Suprapubic skin (tissue), 4 donors: ENCODE measurements at places on chromosomes 4 and X. TPM values are rescaled to one million over a fixed set of nuclear protein-coding genes. Genes with fewer than 3 reads are reported as not detected.

Gene UGT2B11
- total RNA-seq = 0.49 TPM

Gene XAGE2
- not detected for total RNA-seq

Gene HPSE
- 4.8 TPM for total RNA-seq

Gene MAPK10
- 3.3 TPM for total RNA-seq

Gene TMEM175
- 67.3 TPM for total RNA-seq

Gene PPARGC1A
- 10.5 TPM for total RNA-seq

Gene STPG2
- 0.26 TPM for total RNA-seq

Gene SPOCK3
- total RNA-seq = not detected

Gene UGT2B10
- not detected for total RNA-seq

GRCh38 chr4:2320152-2320551, 58.2 kb upstream of the MXD4 start:
- no peak for DNase-seq

DNA sequence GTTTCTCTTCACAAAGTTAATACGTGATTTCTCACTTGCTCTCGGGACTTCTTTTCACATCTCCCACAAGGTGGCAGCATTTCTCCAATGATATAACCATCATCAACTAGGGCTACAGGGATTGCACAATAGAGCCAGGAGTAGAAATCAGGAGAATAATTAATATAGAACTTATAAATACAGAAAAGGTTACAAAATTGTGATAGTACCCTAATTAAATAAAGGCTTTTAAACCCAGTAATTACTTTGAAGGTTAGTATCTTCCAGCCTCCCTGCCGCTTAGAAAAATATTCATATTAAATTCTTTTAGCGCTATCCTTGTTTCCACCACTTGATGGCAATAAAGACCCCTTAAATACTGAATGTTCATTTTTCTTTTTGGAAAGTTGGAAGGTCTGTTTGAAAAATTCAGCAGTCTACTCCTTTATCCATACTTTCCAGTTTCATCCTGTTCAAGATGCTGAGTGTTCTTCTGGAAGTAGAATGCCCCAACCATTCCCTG, 65.8 kb downstream of the RASGEF1B start:
- DNase-seq = no peak

GRCh38 chrX:147850875-147851274, 60.8 kb upstream of the FMR1 start:
- DNase-seq = no peak

DNA sequence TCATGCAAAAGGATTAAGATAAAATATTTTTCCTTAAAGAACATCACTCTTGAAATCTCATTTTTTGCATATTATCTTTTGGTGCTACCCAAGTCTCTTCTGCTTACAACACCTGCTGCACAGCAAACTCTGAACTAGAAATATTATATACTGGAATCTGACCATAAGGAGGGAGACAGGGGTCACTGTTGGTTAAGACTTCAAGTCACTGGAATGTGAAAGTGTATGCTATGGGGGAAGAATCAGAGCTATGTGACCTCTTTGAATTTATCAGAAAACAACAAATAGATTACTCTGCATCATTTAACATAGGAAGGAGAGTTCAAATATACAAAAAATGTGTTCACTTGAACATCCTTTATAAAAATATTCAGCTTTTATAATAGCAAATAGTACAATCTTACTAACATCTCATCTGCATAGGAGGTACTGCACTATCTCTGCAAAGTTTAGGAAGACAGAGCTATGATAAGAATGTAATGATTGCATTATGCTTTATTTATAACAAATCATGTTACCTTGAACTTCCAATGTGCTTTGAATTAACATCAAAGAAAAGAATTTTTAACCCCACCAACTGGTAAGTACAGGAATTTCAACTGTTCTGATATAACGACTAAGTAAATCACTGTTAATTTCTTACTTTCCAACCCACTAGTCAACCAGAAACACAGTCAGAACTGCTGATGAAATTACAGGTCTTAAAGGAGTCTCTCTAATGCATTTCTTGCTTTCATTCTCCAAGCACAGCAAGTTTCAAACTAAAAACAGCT, 69.8 kb downstream of the ZNF827 start:
- DNase-seq = no peak

DNA sequence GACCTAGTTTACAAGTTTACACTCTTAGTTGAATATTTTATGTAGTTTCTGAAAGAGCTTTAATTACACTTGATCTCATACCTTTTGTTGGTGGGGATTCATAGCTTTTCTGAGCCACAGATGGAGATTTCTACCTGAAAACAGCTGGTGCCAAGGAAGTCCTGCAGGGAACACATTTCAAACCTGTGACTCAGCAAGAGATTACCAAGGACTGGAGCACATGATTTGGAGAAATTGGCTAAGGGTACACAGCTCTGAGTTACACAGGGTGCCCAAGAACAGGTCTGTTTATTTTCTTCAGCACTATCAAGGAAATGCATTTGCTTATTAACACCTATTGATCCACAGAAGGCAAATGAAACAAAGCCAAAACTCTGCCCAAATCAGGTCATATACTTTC, 691.5 kb downstream of the KCTD8 start:
- no peak for DNase-seq

- DNase-seq = no peak
These were observed 41.9 kb downstream of the FBXW7 start for GRCh38 chr4:152494020-152494419.

DNA sequence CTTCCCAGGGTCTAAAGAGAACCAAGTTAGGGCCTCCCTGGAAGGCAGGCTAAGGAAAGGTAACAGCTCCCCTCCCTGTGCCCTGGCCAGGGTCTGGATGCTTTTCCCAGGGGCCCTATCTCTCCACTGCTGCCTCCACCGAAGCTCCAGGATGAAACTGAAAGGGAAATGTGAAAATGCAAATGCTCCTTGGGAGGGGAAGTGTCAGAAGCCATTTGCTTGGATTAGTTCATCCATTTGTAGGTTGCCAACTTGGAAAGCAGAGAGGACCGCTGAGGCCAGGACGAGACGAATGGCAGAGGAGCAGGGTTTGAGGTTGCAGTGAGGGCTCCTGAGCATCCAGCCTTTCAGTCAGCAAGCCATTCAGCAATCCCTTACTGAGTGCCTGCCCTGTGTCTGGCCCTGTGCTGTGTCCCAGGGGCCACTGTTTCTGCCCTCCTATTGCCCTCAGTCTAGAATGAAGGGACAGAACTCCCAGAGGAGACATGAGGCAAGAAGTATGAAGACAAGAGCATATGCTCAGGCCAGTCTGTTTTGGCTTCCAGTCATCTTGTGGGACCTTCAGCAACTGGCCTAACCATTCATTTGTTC, 45.9 kb upstream of the PGRMC1 start:
- DNase-seq = no peak

DNA sequence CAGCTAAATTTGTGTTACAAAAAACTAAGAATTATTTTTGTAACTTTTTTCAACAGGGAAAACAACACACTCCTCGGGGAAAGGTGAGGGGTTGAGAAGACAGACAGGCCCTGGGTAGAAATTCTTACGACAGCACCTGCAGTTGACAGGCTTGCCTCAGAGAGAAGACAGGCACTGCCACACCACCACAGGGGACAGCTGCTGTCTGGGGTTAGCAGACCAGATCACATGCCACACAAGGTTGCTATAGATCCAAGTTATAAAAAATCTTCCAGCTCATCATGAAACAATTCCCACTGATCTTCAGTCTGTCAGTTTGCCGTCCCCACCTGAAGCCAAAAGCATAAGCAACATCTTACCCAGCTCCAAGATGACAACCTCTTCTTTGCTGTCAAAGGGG, 143.2 kb upstream of the ZCCHC13 start:
- no peak for DNase-seq

DNA sequence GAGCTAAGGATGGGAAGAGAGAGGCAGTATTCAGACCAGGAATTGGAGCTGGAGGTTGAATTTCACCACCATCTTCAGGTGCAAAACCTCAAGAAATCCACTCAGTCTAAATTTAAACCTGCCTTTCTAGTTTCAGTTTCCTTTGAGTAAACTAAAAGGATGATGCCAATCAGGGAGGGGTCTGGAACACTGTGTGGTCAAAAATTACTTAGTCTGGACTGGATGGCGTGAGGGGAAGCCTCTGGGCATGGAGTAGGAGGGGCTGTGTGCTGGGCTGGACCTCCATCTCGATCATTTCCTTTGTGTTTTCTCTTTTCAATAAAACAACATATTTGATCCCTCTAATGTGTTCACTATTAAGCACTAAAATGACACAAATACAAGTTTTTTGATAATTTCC, 120.1 kb downstream of the GC start:
- DNase-seq = no peak

DNA sequence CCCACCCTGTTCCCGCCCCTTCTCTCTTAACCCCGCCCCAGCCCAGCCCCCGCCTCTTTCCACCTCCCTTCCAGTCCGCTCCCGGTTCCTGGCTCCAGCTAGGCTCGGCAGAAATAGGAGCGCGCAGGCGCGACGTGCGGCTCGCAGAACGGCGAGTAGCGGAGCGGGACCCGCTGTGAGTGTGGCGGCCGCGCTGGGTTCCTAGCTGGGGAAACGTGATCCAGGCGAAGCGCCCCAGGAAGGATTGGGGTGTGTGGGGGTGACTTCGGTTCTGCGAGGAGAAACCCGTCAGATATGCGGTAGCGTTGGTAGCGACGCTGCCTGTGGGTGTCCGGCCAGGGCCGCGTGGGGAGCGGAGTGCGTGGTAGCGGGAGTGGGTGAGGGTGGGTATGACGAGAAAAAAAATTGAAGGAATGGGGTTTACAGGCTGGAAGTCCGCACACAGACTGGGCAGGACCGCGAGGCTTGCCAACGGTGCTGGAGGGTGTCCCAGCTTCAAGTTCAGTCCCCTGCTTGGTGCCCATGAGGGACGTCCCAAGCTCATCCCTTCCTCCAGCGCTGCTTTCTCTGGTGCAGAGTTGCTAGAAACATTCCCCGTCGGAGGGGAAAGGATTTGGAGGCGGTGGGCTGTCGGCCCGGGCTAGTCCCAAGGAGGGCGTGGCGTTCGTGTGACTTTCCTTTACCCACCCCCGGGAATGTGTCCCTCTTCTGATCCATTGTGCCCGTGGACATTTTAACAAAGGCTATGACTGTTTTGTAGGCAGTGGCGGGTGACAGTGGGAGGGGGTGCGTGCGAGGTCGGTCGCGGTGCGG, at the start of gene PRRG1:
TSS of gene PRRG1 (plus strand) at position 144 of the 813 bp plus-strand sequence. CDS start 56,886 bp downstream, outside the sequence.
- peak; percentile 81 for DNase-seq

GRCh38 chrX:17788439-17788838, 51.1 kb downstream of the SCML1 start:
- no peak for DNase-seq

DNA sequence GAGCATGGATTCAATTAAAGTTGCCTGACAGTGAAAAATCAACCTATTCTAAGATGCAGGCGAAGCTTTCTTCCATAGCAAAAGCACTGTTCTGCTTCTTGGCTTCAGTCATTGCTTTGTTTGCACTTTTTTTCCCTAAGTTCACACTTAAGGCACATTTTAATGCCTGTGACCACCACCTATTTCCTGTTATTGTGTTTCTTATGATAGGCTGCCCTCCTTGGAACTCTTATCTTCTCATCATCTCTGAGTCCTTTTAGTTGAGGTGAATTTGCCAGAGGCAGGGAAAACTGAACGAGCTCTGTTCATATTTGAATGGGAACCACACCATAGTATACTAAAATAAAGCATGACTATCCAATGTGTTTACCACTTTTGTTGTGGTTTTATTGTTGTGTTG, 119.8 kb downstream of the SPCS3 start:
- DNase-seq = no peak

- peak; percentile 90 for DNase-seq
These were observed 88.6 kb downstream of the PALLD start for GRCh38 chr4:168585168-168586091.

DNA sequence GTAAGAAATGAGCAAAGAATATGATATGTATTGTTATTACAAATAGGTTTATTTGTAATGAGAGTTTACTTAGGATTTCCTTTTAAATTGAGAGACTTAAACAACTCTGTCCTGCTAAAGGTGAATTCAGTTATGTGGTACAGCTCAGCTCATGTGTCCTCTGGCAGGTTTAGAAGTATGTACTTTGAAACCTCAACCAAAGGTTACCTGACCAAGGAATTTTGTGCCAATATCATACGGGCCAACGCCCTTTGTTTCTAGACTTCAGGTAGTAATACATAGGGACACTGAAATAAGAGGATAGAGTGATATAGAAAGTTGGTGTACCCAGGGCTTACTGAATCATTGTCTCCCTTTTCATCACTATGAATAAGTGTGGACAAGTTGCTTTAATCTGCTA, 25.7 kb downstream of the SLAIN2 start:
- DNase-seq = no peak

DNA sequence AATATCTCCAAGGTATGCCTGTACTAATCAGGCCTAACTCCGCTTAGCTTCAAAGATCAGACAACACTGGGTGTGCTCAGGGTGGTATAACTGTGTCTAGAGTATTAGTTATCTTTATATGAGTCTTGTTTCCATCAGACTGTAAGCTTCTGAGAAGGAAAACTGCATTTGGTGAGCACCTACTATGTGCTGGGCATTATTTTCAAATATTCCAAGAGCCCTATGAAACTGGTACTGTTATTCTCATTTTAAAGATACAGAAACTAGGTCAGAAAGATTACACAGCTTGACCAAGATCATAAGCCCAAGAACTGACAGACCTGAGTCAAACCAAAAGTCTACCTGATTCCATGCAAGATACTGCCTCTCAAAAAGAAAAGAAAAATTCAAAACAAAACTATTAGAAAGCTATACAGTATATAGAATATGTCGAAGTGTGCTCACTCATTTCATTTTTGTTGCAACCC, 44.4 kb downstream of the LRBA start:
- no peak for DNase-seq

DNA sequence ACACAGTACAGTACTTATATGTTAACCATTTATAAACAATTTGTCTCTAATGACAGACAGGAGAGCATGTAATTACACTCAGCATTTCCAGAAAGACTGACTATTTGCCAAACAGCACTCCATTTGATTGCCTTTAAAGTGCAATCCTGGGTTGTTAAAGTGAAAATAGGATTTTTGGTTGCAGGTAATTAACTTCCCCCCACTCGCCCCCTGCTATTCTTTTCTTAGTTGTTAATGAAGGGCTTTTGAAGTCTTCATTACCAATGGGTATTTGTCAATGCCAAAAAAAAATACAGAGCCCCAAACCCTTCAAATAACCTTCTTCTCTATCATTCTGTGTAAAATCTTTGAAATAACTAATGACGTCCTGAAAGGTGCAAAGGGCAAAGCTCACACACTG, 825.6 kb downstream of the STPG2 start:
- no peak for DNase-seq

- DNase-seq = no peak
These were observed 222.2 kb downstream of the IDS start for GRCh38 chrX:149282909-149283308.

- DNase-seq = no peak
These were observed 114.0 kb upstream of the FTHL17 start for GRCh38 chrX:31185884-31186283.

GRCh38 chr4:21195682-21196081, 495.4 kb downstream of the PACRGL start:
- DNase-seq = no peak
